ENCODE measurements at places on chromosomes 2 and 18. TPM values are rescaled to one million over a fixed set of nuclear protein-coding genes. Genes with fewer than 3 reads are reported as not detected.
A peak's percentile ranks its signal among the peaks of the same experiment; 100 is the strongest.

DNA sequence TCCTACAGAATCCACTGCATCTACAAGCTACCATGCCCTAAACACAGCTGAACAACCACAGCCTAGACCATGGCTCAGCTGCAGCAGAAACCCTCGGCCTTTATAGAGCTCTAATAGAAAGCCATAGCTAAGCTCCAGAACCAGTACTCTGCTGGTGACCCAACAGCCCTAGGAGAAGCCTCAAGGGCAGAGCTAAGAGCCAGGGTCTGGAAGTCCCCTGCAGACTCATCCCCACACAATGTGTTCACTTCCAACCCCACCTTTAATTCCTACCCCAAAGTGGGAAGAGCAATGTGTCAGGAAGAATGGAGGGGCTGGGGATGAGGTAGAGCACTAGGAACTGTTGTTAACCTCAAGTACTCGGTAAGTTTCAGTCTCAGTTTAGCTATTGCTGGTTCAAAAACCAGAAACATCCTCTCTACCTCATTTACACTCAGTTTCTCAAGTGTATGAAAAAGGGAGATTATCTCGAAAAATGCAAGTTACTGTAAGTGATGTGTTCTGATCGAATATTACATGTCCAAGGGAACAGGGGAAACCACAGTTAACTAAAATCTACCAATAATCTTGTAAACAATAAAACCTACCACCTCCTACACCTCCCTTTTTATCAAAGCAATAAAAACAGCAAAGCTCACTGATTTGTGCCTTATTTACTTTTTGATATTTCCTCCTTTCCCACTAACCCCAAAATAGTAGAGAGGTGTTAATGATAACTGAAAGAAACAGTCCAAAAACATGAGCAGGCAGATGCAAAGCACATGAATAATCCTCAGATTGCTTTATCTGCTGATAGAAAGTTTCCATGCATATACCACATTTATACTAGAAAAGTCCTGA is 36.2 kb downstream of the THADA start:
- DNase-seq, result no peak

SERPINB3 gene
- total RNA-seq, result not detected

GRCh38 chr2:23583467-23583866 is 198.5 kb downstream of the KLHL29 start:
- DNase-seq, result no peak

DIPK1C gene
- not detected for total RNA-seq

COL3A1 gene
- total RNA-seq, result not detected

WDR43 gene
- total RNA-seq, result 52.9 TPM

- no peak for DNase-seq
These were observed 276.3 kb downstream of the AFF3 start for GRCh38 chr2:99865818-99866676.

GRCh38 chr2:132462236-132462635 is 45.6 kb downstream of the GPR39 start:
- DNase-seq, result no peak

- peak; percentile 6 for DNase-seq
These were observed 241.8 kb upstream of the RAB12 start for GRCh38 chr18:8367217-8367988.

- DNase-seq, result no peak
These were observed 257.4 kb upstream of the RBMS1 start for GRCh38 chr2:160751021-160751420.

DNA sequence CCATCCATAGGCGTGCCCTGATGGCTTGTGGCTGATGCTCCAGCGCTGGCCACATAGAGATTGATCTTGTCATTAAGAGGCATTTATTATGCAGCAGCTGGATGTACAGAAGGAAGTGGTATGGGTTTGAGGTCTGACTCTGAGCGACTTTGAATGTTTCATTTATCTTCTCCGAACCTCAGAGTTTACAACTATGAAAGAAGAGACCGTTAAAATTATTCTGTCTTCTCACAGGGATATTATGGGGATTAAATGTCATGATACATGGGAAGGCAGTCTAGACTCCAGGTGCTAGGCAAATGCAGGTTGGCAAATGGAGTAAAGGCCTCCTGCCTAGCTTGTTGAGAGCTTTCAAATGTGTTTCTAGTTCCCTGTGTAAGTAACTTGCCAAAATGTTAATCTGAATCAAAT is 30.3 kb downstream of the MOGAT1 start:
- no peak for DNase-seq

NAT8 gene
- not detected for total RNA-seq

CYP26B1 gene
- not detected for total RNA-seq

Measured in CD4-positive, alpha-beta memory T cell (primary cell).